ENCODE measurements at places on chromosomes 12 and 14.

GRCh38 chr12:124388679-124389137 lies 93.8 kb downstream of the RFLNA start:
- peak; percentile 21 for DNase-seq

DNA sequence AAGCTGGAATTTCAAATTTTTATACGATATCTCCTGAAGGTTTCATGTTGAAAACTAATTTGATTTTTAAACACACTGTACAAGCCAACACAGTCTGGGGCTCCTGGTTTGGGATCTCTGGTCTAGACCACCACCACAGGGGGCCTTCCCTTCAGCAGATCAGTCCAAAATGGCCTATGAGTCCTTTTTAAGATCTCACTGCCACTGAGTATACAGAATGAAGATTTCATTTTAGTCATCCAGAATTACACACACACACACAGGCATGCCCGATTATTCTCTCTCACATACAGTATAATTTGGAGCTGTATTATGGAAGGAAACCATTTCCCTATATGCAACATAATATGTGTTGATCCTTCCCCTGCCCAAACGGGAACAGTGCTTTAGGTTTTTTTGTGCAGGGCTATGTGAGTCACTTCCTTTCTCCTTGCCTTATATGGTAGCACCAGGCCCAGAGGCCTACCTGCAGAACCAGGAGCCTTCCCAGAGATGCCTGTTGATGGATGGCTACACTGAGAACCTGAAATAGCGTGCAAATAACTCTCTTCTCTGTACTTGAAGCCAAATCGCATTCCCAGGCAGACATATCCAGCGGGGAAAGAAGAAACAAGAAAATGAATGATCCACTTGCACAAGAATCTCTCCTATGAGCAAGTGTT lies 28.1 kb upstream of the WNK1 start:
- DNase-seq, result no peak

DNA sequence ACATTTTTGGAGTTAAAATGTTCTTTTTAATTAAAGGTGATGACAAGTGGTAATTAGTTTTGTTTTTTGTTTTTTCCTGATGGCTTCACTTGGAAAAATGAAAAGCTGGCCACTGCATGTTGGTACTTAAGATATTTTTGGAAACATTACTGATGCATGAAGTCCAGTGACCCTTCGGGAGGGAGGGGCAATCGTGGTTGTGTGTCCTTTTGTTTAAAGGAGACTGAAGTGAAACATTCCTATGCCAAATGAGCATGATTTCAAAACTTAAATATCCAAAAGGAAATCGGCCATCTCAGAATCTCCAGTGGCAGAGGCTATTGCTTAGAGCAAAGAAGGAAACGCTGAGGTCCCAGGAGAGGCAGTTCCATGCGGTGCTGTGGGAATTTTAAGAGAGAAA lies 20.1 kb downstream of the LTBP2 start:
- DNase-seq, result no peak

GRCh38 chr12:54421175-54421878 lies 2.3 kb upstream of the ITGA5 start:
- no peak for DNase-seq

- no peak for DNase-seq
These were observed 29.6 kb upstream of the RASSF3 start for GRCh38 chr12:64580681-64581080.

DNA sequence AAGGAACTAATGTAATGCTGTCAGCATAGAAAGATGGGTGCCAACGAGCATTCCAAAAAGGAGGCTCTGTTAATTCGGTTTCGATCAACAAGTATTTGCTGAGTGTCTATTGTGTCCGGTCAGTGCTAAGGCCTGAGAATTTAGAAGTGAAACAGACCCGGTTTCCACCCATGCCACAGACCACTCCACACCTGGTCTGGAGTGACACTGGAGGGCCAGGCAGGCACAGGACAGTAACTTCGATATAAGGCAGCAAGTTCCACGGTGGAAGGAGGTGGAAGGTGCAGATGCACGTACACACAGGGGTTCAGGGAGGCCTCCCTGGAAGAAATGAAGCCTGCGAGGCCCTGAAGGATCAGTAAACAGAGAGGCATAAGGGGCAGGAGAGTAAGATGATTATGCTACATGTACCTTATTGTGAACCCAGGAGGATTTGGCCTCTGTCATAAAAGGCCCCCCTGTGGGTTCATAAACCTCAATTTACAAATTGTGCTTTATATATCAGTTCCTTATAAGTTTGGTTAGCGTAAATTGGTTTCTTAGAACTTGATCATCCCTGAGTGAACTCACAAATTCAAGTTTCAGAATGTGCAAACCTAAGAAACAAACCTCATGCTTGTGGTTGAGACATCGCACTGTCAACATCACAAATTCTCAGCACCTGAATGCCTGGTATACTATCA lies 25.9 kb downstream of the SSH1 start:
- no peak for DNase-seq

DNA sequence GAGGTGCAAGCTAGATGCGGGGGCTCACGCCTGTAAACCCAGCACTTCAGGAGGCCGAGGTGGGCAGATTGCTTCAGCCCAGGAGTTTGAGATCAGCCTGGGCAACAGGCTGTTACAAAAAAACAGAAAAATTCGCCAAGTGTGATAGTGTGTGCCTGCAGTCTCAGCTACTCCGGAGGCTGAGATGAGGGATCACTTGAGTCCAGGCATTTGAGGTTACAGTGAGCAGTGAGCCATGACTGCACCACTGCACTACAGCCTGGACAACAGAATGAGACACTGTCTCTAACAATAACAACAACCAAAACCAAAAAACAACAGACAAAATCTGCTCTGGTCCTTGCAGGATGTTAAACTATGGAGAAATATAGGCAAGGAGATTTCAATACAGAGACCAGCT lies 13.9 kb downstream of the BTBD7 start:
- DNase-seq, result no peak

GRCh38 chr12:52542157-52542556 lies 10.8 kb downstream of the KRT71 start:
- DNase-seq, result no peak

GRCh38 chr12:33006106-33006505 lies 109.5 kb upstream of the PKP2 start:
- no peak for DNase-seq

- no peak for DNase-seq
These were observed 210.9 kb downstream of the EXOC5 start for GRCh38 chr14:57057803-57058202.

DNA sequence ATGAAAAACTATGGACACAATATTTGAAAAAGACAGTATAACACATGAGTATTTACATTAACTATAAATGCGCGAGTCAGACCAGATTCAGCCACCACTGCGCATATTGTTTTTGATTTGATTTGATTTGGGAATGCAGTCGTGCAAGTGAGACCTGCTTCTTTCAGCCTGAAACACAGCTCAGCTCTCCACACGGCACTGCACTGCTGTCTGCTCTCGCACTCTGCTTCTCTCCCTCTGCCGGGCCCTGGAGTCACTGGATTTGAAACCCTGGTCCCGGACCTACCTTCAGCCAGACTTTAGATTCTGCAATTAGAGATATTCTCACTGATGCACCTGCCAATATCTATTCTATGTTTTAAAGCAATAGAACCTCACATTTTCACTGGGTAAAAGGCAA lies 143.9 kb upstream of the TMEM132C start:
- DNase-seq, result no peak

DNA sequence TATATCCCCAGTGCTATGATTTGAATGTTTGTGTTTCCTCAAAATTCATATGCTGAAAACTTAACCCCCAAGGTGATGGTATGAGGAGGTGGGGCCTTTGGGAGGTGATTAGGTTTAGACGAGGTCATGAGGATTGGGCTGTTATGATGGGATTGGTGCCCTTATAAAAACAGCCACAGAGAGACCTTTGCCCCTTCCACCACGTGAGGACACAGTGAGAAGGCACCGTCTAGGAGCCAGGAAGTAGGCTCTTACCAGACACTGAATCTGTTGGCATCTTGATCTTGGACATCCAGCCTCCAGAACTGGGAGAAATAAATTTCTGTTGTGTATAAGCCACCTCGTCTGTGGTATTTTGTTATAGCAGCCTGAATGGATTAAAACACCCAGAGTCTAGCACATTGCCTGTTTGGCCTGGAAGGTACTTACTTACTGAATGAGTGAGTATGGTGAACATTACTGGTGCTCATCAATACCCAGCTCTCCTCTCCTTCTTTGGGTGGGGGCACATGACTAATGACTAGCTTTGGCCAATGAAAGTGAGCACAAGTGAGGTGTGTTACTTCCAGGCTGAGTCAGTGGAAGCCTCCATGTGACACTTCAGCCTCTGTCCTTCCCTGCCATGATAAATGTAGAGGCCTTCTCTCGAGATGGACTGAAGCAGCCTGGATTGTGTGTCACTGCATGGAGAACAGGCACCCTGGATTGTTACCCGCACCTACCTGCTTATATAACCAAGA lies 72.4 kb upstream of the CHST11 start:
- no peak for DNase-seq

GRCh38 chr14:89175881-89176799 lies 240.9 kb downstream of the FOXN3 start:
- DNase-seq, result no peak

- DNase-seq, result no peak
These were observed 248.7 kb upstream of the EGLN3 start for GRCh38 chr14:34199585-34199984.

Measured in thymus (tissue), 14 donors.